Activated CD8-positive, alpha-beta memory T cell treated with anti-CD3 and anti-CD28 coated beads, Interleukin-2, amount 10 ng/mL, durations not matched to agents 7 days and 5 days (primary cell): ENCODE measurements at places on chromosomes 2 and 18. TPM values are rescaled to one million over a fixed set of nuclear protein-coding genes. Genes with fewer than 3 reads are reported as not detected.

SCN9A gene
- total RNA-seq: not detected

INPP5D gene
- 152 TPM for total RNA-seq

AFF3 gene
- 0.55 TPM for total RNA-seq

ILKAP gene
- total RNA-seq: 61.7 TPM

MTCL1 gene
- total RNA-seq: 0.59 TPM

ATP8B1 gene
- 0.26 TPM for total RNA-seq

RESP18 gene
- total RNA-seq: not detected

DNA sequence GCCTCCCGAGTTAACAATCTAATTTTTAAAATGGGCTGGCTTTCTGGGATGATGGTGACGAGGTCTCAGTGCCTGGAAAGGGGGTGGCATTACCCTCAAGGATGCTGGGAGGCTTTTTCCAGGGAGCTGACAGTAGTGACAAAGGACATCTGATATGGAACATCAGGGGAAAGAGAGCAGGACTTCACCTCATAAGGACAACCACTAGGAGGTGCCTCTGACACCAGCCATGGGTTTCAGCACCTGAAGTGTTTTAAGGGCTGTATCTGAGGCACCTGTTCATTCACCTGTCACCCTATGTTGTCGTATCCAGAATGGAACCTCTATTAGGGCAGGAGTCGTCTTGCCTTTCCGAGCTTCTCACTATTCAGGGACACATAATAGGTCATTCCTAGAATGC, 10.8 kb downstream of the IL36B start:
- no peak overlapping the region for H3K27ac ChIP-seq
- no peak for DNase-seq

DNA sequence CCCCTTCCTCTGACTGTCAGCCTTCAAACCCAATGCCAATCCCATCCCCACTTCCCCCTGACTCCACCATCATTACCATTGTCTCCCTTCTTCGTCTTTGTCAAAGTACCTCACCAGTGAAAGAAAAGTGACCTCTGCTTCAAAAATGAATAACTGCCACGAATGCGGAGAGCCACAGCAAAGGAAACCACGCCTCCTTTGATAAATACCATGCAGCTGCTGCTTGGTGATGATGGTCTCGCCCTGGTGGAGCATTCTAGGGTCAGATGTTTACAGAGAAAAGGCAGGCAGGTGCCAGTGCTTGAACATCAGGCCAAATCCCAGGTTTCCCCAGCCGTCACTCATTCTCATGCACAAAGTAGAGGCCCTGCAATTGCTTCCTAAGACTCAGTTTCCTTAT, 162.2 kb downstream of the BCL11A start:
- DNase-seq: no peak
- H3K36me3 ChIP-seq: no peaks in the 10 kb centered on the region
- no peaks in the 10 kb centered on the region for H3K27me3 ChIP-seq
- no peaks in the 10 kb centered on the region for H3K4me1 ChIP-seq
- no peak overlapping the region for H3K27ac ChIP-seq

GRCh38 chr18:32037616-32038015, 19.0 kb downstream of the RNF125 start:
- peaks cover 77% of the 10 kb centered on the region for H3K36me3 ChIP-seq
- H3K27me3 ChIP-seq: no peaks in the 10 kb centered on the region
- H3K27ac ChIP-seq: no peak overlapping the region
- peaks cover 65% of the 10 kb centered on the region for H3K4me1 ChIP-seq
- DNase-seq: no peak

- no peaks in the 10 kb centered on the region for H3K27me3 ChIP-seq
- H3K4me3 ChIP-seq: peak within 1 kb of the TSS; percentile 86
- H3K4me1 ChIP-seq: peaks cover 46% of the 10 kb centered on the region
Measured at GRCh38 chr2:9474361-9475057, at the start of gene IAH1. Gene IAH1, plus strand, starts transcription at chr2:9474551. Its CDS starts 16 bp downstream, at chr2:9474567.

GRCh38 chr2:28986429-28986828, 5.3 kb downstream of the TOGARAM2 start:
- no peak overlapping the region for H3K27ac ChIP-seq
- DNase-seq: no peak
- no peak overlapping the region for H3K4me3 ChIP-seq
- H3K4me1 ChIP-seq: peaks cover 9% of the 10 kb centered on the region
- H3K27me3 ChIP-seq: no peaks in the 10 kb centered on the region
